ENCODE measurements at places on chromosomes 2 and 18.

GRCh38 chr2:59096973-59097372 is 855.8 kb upstream of the FANCL start:
- no peak for DNase-seq

DNA sequence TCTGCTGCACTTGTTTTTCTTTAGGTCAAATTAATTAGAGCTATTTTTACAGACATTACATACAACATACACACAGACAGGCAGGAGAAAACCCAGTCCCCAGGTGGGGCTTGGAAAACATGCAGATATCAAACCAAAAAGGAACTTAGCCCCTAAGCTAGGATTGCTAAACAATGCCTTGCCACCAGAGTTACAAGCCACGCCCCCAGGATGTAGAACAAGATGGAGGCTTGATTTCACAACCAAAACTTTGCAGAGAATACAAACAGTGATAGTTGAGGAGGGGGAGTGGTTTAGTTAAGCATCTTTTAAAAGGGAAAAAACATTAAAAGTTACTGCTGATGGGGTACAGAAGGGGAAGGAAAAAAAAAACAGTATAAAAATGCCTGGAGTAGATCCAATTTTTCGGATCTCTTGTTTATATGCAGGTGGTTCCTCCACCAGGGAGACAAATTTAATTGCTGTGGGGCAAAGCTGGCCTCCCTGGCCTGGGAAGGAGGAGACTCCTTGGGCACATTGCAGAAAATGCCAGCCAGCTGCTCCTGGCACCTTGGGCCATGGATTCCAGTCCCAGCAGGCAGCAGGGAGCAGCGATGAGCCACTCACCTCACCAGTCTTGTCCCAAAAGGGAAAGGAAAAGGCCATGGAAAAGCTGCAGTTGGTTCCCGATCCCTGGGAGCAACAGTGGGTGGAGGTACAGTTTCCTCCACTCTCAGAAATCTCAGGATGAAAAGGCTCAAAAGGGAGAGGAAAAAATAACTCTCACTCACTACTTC is 348.4 kb upstream of the REG3G start:
- no peak for DNase-seq

- DNase-seq: no peak
Measured at GRCh38 chr2:233085037-233085838, 25.1 kb downstream of the INPP5D start.

DNA sequence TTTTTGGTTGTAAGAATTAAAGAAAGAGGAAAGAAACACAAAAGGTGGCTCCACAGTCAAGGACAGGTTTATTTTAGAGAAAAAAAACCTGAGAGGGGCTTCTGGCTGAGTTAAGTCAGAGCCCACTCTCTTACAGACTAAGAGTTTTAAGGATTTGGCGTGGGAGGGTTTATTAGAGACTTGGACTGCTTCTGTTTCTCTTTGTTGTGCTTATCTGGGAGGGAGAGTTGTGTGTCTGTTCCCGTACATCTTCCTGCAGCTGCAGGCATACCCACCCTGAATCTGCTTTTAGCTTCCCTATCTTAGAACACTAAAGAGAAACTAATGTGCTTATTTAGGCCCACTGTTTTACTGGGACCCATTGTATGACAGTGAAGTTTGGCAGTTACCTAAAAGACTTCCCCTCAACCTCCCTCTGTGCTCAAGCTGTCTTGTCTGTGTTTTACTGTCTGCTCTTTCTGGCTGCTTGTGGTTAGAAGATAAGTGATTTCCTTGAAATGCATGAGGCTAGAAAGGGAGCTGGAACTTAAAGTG is 2.7 kb downstream of the RSAD2 start:
- DNase-seq: no peak

DNA sequence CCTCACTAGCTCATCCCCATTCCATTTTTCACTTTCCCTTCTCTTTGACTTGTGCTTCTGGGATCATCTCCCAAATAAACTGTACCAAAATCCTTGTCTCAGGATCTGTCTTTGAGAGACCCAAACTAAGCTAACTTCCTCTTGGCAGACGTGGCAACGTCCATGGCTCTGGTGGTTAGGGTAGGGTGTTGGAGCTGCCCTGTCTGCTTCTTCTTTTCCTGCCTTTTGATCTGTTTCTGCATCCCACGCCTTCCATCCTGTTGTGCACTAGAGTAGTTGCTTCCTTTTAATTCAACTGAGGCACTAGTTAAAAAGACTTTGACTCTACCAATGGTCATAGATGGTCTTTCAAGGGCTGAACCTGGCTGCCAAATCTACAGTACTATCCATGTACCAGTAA is 5.5 kb upstream of the MAP4K4 start:
- no peak for DNase-seq

DNA sequence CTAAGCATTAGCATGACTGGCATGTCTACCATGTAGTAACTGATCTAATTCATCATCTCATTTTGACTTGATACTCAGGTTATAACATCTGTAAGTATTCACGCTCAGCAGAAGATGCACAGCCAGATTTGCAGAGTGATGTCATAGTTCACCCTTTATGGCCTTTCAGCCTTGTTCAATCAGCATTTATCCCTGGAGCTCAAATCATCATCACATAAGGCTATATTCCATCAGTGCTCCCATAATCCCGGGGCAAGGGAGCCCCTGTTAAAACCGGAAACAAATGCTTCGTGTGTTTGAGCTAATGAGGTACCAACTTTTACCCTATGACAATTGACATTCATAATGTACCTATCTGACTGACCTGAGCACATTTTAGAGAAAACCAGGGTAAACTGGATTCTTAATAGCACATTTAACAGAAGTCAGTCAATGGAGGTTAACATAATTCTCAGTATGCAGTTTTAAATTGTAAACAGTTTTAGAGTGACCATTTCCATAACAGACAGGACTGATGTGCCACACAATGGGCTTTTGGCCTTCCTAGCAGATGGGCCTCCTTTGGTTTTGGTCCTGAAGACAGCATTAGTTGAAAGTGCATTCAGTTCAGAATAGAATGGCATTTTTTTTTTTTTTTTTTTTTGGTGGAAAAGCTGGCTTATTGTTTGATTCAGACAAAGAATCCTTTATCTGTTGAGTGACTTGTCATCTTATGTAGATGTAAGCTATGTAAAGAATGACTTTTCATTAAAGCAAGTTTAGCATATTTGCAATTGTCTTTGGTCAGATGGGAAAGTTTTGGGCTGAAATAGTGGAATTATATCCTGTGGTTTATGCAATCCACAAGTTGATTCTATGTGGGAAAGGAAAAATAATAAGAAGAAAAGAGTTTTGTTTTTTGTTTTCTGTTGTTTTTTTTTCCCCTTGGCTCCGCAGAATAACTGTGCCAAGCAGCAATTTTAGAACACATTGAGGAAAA is 866.0 kb upstream of the ACVR2A start:
- DNase-seq: no peak

DNA sequence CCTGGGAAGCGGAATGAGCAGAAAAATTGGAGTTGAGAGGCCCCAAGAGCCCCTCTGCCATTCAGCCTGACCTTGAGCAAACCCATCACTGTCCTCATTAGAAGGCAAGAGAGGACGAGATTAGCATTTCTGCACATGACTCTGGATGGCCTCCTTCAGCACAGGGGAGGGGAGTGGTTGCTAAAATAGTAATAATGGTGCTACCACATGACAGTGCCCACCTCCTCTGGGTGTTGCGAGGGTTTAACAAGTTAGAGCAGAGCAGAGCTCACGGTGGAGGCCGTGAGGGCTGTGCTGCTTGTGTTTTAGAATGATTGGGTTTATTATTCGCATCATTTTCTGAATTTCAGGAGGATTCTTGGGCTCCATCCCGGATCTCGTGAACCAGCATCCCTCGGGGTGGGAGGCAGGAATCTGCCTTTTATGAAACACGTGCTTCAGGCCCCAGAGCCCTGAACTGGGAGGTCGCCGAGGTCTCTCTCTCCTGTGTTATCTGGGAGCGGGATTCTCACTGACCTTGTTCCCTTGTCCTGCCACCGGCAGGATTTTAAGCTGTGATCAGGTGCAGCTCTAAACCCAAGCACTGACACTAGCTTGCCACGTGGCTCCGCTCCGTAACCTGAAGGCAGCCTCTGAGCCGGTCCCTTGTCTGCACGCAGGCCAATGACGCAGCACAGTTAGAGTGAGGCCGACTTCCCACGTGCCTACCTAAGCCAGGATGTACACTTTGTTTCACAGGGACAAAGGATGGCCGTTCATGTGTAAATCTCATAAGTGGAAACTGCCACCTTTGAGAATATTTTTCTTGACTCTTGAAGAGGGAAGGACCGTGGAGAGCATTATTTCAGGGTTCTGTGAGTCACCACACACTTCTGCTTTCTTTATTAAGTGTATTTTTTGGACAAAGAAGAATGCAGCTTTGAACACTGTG is 142.3 kb downstream of the ACOXL start:
- DNase-seq: no peak

DNA sequence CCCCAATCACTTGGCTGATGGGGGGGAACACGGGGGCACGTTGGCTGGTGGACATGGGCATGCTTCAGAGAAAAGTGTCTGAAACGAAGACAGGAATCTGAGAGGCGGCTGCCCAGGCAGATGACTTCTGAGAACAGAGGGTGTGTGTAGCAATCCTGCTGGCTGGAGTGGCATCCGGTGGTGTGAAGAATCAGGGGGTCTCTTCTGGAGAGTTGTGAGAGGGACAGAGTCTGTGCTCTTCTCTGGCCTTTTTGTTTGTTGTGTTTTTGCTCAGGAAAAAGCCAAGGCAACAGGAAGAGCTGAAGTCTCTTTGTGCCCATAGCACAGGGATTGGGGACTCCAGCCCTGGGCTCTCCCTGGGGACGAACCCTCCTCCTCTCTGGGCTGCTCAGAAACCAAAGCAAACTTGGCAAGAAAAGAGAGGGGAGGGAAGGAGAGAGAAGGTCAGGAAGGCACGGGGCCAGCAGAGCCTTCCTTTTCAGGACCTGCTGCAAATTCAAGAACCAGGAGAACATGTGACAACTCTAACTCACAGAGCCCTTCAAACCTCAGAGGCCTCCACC is 97.0 kb upstream of the SMAD2 start:
- no peak for DNase-seq

- DNase-seq: no peak
Measured at GRCh38 chr2:71603851-71604725, 150.7 kb downstream of the DYSF start.

- no peak for DNase-seq
Measured at GRCh38 chr2:88125344-88125923, 2.4 kb downstream of the FABP1 start.

DNA sequence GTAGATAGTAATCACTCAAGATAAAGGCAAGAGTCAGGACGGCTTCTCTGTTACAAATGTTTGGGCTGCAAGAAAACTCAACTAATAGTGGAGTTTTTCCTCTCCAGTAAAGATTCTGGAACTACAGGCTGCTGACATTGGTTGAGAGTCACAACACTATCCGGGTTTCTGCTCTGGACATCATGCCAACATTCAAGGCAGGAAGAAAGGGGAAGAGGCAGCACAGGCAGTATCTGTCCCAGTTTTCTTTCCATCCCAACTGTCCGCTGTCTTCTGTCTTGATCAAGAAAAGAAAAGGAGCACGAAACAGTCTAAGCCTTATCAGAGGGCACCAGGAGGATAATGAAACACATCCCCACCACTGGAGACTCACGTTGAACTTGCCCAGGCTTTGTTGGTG is 132.1 kb downstream of the MAIP1 start:
- no peak for DNase-seq

- no peak for DNase-seq
Measured at GRCh38 chr2:197857476-197858107, 53.2 kb downstream of the PLCL1 start.

DNA sequence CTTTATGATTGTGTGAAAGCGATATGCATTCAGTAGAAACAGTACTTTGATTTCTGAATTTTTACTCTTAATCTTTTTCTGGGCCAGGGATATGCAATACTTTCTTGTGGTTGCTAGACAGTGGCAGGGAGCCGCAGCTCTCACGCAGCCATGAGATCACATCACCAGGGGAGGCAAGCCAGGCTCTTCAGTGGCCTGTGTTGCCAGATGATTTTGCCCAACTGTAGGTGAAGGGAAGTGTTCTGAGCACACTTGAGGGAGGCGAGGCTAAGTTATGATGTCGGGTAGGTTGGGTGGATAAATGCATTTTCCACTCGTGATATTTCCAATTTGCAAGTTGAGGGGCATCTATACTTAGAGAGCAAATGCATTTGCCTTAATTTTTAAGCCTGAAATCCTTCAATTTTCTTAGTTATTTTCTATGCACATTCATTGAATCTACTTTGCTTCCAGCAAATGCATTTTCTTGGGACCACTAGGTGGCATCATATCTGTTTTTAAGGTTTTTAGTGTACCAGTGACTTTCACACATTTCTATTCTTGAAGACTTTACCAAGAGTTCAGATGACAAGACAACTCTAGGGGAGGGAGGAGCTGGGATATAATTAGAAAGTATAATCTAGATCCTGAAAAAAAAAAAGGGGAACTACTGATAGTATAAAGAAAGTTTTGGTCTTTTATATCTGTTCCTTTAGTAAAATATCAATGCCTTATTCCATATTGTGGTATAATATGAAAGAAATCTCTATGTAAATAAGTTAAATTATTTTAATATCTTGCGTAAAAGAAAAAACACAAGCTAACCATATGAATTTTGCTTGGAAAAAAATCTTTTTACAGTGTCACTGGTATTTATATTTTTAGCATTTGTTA is 643.3 kb downstream of the SOCS6 start:
- DNase-seq: no peak

- no peak for DNase-seq
Measured at GRCh38 chr2:101900375-101900774, 91.4 kb upstream of the IL1R2 start.

DNA sequence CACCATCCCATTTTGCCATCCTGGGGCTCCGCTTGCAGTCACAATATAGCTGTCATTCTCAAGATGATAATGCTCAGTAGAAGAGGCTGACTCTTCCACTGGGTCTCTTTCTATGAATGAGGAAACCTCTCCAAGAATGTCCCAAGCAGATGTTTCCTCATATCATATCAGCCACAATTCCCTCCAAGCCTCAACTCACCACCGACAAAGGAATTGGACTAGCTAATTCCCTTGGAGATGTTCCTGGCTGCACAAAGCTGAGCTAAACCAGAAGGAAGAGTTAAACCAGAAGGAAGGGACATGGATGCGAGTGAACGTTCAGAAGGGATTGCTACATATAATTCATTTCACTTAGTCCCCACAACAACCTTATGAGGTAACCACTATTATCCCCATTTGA is 65.0 kb upstream of the NPAS2 start:
- DNase-seq: no peak

DNA sequence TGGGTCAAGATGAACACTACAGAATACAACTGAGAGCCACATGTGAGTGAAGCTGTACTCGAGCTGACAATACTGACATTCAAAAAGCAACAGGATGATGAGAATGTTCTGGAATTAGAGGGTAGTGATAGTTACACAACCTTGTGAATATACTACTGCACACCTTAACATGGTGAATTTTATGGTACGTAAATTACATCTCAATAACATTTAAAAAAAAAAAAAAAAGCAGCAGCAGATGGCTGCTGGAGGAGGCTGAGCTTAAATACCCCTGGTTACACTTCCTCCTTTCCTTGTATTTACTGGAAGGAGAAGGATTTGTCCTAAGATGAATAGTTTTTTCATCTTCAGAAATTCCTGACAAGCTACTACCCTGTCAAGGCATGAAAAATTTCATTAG is 45.5 kb upstream of the CYP1B1 start:
- no peak for DNase-seq

GRCh38 chr2:43427032-43427424 is 168.8 kb downstream of the THADA start:
- no peak for DNase-seq

GRCh38 chr2:38409156-38410102 is 32.4 kb upstream of the ATL2 start:
- no peak for DNase-seq

Measured in effector memory CD4-positive, alpha-beta T cell (primary cell).